GM23248 (cell line): ENCODE measurements at places on chromosomes 6 and 20. TPM values are rescaled to one million over a fixed set of nuclear protein-coding genes. Genes with fewer than 3 reads are reported as not detected.

Gene CLPSL2
- total RNA-seq: not detected in 2 replicates

Gene MROH8
- total RNA-seq: 0.25 and 4.2 TPM in 2 replicates

Gene OPRM1
- total RNA-seq: not detected in 2 replicates

Gene LINC00237
- not detected in 2 replicates for total RNA-seq

Gene EYA2
- total RNA-seq: 0.38 TPM in 1 of 2 replicates, not detected in the other

Gene EFCAB8
- 0.13 TPM in 1 of 2 replicates, not detected in the other for total RNA-seq

Gene EPPIN
- not detected in 2 replicates for total RNA-seq

DNA sequence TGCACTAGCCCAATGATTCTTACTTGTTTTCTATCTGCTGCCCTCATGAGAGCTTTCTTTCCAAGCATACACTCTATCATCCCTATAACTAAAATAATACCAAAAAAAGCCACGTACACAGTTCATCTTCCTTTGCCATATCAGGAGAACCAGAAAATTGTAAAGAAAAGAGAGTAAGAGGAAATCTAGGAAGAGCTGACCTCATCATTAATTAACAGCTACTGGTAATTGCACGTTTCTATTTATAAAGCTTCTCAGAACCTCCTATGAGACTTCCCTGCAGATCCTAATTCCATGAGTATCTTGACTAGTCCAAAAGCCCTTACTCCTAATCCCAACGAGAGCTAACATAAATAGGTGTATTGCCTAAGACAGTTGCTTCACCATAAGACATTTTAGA is 191.5 kb upstream of the RNF217 start:
- DNase-seq: no peak

GRCh38 chr6:21870076-21870730 is 276.7 kb downstream of the SOX4 start:
- no peak for DNase-seq

GRCh38 chr20:31833130-31833930 is 12.1 kb downstream of the FOXS1 start:
- peak; percentile 52 for DNase-seq

DNA sequence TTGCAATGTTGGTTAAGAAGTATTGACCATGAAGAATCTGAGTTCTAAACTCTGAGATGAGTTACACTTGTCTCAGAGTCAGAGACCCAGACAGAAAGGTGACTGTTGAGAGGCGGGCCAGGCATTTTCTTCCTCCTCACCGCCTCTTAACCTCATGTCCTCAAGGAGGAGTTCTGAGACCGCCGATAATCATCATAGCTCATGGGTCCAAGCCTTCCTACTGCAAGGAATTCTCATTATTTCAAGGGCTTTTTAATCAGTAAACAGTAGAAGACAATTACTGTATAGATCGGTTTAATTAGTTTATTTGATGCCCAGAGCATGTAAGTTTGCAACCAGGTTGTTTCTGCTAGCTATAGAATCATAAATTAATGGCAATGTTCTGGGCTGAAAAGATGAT is 382.4 kb upstream of the MMS22L start:
- DNase-seq: no peak

- DNase-seq: no peak
Measured at GRCh38 chr20:44497761-44498160, 22.1 kb downstream of the TTPAL start.

DNA sequence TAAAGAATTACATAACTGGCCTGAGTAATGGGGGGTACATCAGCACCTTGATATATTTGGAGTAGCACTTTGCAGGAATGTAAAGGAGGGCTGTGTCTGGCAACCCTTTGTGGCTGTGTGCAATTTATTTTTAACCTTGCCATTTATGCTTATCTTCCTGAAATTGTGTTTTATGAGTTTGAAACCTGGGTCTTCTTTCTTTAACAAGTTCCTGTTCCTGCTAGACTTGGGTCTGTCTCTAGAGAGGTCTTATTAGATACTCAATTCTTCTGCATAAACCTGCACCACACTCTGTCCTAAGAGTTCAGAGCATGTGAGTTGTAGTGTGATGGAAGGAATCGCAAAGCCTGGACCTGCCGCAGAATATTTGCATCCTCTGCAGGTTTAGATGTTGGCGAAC is 181.0 kb downstream of the JARID2 start:
- DNase-seq: no peak

DNA sequence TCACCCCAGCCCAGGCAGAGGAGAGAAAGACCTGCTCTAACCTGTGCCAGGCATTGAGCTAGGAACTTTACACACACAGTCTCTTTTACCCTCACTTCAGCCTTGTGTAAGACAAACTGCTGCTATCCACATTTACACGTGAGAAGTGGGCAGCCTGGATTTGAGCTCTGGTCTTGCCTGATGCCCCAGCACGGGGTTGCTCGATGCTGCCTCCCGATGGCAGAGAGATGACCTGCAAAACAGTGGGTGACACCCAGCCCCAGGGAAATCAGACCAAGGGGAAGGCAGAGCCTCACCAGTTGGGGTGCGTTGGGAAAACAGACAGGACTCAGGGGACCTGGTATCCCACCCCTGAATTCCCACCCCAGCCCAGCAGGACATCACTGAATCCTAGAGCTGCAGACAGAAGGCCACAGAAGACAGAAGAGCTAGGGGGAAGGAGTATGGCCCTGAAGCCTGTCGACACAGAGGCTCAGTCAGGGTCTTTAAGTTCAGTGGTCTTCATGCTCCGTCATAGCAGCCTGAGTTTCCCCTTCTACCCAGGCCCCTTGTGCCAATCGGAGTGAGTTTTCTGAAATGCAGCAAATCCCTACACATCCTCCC is 990 bp downstream of the BPI start:
- peak; percentile 65 for DNase-seq

DNA sequence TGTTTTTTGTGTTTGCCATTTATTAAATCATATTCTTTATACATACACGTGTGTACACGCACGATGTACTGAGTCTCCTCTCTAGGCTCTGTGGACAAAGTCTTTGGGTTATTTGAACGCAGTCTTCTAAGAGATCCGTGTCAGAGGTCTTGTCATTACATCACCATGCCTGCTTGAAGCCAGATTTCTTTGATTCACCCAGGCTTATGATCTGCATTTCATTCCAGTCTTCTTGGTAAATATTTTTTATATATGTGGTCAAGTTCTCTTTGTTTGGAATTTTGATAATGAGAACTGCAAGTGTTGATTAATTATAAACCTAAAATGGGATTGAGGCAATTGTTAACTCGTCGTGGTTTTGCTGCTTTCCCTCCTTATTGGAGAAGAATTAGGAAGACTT is 34.6 kb downstream of the KCNS1 start:
- no peak for DNase-seq

DNA sequence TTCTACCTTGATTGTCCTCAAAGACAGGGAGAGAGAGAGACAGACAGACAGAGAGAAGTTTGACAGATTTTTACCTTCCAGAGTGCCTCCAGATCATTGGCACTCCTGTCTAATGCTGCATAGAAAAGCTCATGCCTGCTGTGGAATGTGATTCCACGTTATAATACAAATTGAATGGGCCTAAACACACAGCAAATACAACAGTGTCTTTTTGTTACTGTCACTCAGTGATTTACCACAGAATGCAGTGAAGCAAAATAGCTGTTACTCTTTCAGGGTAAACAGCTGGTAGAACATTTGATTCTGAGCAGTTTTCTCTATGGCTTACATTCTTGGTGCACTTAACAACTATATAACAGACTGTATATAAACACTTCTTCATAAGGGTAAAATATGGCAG is 558.7 kb downstream of the LMBRD1 start:
- DNase-seq: no peak

GRCh38 chr6:131038597-131039344 is 24.3 kb downstream of the EPB41L2 start:
- DNase-seq: peak; percentile 74

- DNase-seq: peak; percentile 94
Measured at GRCh38 chr20:43583982-43584432, 6.7 kb upstream of the IFT52 start.

GRCh38 chr20:36017048-36017951 is 48.9 kb downstream of the CNBD2 start:
- peak; percentile 73 for DNase-seq

- no peak for DNase-seq
Measured at GRCh38 chr6:21398741-21399325, 194.7 kb upstream of the SOX4 start.

DNA sequence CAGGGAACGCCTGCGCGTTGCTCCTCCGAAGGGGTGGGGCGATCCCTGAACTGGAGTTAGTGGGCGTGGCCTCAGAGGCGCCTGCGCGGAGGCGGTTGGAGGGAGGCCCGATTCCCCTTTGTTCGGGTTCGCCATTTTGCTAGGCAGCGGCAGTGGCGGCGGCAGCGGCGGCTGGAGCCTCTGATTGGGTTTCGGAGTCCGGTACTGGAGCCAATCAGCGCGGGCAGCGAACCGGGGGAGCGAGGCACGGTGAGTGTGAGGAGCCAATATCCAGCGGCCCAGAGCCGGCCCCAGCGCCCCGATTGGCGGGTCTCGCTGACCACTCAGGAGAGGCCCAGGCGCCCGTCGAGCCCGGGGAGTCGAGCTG is at the start of gene NFYA:
Gene NFYA, plus strand, starts transcription at position 139 of the 367 bp plus-strand sequence. CDS start 6,116 bp downstream, outside the sequence.
- no peak for DNase-seq

- DNase-seq: no peak
Measured at GRCh38 chr20:10984294-10984693, 310.5 kb upstream of the JAG1 start.

- peak; percentile 28 for DNase-seq
Measured at GRCh38 chr6:100549406-100550167, 84.9 kb upstream of the SIM1 start.

- peak; percentile 51 for DNase-seq
Measured at GRCh38 chr6:4281341-4282293, 146.2 kb upstream of the ECI2 start.

DNA sequence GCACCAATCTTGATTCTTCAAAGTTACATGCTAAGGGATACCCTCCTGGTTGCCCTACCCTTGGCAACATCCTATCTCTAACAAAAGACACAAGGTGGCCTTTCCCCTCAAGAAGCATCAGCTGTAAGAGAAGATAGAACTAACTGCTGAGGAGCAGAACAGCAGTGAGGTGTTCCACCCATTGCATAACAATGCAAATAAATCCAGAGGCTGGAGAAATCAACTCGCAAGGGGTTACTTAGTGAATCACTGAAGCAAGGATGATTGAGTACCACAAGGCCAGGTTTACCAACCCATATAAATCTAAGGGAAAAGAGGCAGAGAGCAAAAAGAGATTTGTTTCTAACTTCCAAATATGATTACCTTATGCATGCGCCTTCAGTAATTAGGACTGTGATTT is 36.7 kb downstream of the F13A1 start:
- DNase-seq: no peak

DNA sequence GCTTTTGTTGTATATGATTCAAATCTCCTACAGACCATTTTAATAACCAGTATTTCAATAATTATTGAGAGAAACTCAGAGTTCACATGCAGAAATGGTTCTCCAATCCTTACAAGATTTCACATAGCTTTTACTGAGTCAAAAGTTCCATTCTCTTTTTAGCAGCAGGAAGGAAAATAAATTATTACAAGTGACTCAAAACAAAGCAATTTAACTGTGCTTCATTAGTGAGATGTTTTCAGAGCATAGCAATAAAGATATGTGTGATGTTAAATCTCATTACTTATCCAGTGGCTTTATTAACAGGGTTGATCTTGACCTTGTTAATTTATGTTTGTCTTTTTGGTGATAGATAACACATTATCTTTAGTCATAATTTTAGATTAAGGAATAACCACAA is 22.0 kb downstream of the KIF13A start:
- DNase-seq: peak; percentile 87
